ENCODE measurements at places on chromosomes 11 and 22.

- no peak for DNase-seq
These were observed 620.3 kb downstream of the NELL1 start for GRCh38 chr11:21289686-21290085.

- no peak for DNase-seq
These were observed 1.2 kb downstream of the NOX4 start for GRCh38 chr11:89489930-89490329.

GRCh38 chr11:120594746-120595145 lies 83.2 kb downstream of the GRIK4 start:
- DNase-seq = no peak

GRCh38 chr11:26587073-26587472 lies 15.0 kb upstream of the MUC15 start:
- no peak for DNase-seq

GRCh38 chr11:129828301-129828836 lies 12.7 kb downstream of the TMEM45B start:
- DNase-seq = peak; percentile 64

DNA sequence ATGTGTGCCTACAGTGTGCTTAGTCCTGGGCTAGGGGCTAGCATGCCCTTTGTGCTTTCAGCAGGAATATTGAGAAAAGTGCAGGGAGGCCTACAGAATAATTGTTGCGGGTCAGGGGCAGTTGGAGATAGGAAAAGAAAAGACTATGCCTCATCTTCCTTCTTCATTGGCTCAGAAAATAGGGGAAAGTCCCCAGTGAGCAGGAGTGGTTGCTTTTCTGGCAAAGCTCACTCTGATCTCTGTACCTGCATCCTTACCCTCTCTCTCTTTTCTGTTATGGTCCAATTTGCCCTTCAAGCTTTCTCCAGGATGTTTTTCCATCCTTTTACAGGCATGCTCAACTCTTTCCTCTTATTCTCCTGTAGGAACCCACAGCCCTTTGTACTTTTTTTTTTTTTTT lies 29.5 kb upstream of the RRM1 start:
- no peak for DNase-seq

DNA sequence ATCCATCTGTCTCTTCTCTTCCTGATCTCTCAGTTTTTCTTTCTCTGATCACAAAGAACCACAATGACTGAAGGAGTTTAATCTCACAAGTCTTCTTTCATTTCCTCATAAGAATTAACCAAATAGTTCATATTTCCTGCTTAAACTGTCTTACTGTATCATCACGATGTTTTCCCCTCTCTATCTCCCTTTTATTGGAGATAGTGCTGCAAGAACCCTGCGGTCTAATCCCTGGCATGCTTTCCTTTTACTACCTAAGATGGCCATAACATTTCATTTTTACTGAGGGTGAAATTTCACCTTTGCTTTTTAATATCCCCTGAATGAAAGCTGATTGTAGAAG lies 28.9 kb downstream of the CARD18 start:
- no peak for DNase-seq

- no peak for DNase-seq
These were observed 112.5 kb downstream of the KCNQ1OT1 start for GRCh38 chr11:2587132-2587930.

GRCh38 chr11:29321293-29322132 lies 695.3 kb downstream of the KCNA4 start:
- no peak for DNase-seq

- DNase-seq = no peak
These were observed 463.8 kb upstream of the KIRREL3 start for GRCh38 chr11:127464325-127464724.

DNA sequence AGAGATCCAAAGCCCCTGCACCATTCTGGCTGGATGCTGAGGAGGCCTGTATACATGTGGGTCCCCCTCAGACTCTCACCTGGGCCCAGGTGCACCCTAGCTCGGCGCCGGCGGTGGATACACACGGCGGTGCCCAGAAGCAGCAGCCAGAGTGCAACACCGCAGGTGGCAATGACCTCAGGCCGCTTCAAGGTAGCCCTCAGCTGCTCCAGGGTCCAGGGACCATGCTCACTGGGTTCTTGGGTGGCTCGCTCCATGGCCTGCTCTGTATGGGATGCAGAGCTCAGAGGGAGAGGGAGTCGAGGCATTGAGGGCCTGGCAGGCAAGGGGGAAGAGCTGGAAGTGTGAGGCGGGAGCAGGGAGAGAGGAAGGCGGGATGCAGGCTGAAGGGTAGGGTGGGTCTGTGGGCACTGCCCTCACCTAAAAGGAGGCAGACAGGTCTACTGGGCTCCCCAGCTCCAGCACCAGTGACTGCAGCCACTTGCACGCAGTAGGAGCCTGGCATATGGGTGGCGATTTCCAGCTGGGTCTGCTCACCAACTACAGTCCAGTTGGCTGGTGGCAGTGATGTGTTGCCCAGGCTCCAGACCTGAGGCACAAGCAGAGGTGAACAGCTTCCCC lies 3.8 kb downstream of the ROBO4 start:
- no peak for DNase-seq

- DNase-seq = no peak
These were observed 27.1 kb upstream of the OAF start for GRCh38 chr11:120183701-120184141.

DNA sequence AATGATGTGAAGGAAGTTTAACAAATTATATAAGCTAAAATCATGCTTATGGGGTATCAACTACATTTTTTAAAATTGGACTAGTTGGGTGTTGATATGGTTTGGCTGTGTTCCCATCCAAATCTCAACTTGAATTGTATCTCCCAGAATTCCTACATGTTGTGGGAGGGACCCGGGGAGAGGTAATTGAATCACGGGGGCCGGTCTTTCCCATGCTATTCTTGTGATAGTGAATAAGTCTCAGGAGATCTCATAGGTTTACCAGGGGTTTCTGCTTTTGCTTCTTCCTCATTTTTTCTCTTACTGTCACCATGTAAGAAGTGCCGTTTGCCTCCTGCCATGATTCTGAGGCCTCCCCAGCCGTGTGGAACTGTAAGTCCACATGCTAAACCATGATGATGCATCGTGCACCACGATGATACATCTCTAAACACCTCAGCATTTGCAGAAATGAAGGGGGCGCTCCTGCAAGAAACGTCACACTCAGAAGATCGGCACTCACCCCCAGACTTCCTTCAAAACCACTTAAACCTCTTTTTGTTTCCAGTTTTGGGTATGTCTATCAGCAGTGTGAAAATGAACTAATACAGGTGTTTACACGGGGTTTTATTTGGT lies 340.0 kb downstream of the SHANK2 start:
- DNase-seq = no peak

DNA sequence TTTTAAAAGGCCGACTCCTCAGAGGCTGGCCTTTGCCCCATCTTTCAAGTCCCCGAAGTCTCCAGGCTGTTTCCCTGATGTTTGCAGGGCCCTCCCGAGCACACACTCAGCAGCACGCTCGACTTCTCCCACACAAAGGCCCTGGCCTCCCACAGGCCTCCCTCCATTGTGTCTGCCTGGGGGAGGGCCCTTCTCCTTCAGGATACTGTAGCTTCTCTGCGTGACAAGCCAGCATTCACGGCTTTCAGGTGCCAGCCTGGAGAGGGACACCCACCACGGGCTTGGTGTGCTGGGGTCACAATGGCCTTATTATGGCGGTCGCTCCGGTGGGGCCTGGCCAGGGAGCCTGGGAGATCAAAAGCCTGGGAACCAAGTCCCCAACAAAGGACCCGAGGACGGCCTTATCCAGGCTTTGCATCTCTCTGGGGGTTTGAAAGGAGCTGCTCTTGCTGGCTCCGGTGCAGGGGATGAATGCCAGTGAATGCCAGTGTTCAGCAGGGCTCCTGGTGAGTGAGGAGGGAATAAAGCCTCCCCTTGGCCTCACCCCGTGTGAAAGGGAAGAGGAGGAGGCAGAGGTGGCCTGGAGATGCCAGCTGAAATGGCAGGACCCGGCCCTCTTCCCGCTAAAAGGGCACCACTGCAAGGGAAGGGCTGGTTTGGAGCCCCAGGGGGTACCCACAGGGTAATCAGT lies 55.0 kb downstream of the TRAF6 start:
- no peak for DNase-seq

GRCh38 chr22:23256986-23257888 lies 76.9 kb downstream of the BCR start:
- no peak for DNase-seq

GRCh38 chr22:19869497-19870152 lies 15.0 kb upstream of the GNB1L start:
- DNase-seq = no peak

GRCh38 chr11:5550440-5551095 lies 2.2 kb upstream of the OR52H1 start:
- DNase-seq = peak; percentile 29

- DNase-seq = no peak
These were observed 30.1 kb downstream of the SBF2 start for GRCh38 chr11:10263929-10264328.

All from epithelial cell of prostate (primary cell).